ENCODE measurements at places on chromosomes 2 and 18.

GRCh38 chr18:10011061-10011460, 97.2 kb downstream of the VAPA start:
- DNase-seq = no peak

GRCh38 chr2:170087413-170087793, 90.5 kb upstream of the MYO3B start:
- DNase-seq = no peak

DNA sequence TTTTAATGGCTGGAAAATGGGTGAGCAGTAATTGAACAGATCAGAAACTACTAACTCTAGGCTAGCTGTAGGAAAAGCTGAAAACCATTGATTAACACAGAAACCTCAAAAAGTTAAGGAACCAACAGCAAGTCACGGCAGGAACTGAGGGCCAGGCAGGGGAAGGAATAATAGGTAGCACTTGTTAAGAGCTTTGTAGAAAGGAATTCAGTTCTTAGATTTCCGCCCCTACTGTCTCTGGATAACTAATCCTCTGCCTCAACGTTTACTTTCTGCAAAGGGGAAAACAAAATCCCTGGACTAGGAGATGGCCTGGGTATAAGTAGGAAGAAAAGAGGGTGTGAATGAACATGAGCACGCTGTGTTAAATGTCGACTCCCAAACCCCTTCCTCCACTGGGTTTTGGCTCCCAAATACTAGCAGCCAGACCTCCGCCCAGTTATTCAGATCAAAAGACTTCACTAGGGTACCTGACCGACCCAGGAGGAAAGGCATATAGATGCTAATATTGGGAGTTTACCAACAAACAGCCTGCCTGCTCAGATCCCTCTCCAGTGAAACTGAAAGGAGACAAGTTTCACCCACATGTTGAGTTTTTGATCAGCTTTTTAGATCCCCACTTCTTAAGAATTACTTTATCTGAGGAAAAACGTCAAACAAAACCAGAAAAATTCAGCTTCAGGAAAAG, 12.4 kb downstream of the SMAD2 start:
- DNase-seq = peak; percentile 39

- no peak for DNase-seq
Measured at GRCh38 chr2:236968101-236968879, 117.4 kb upstream of the COPS8 start.

GRCh38 chr2:143264851-143265250, 135.6 kb downstream of the ARHGAP15 start:
- DNase-seq = no peak

DNA sequence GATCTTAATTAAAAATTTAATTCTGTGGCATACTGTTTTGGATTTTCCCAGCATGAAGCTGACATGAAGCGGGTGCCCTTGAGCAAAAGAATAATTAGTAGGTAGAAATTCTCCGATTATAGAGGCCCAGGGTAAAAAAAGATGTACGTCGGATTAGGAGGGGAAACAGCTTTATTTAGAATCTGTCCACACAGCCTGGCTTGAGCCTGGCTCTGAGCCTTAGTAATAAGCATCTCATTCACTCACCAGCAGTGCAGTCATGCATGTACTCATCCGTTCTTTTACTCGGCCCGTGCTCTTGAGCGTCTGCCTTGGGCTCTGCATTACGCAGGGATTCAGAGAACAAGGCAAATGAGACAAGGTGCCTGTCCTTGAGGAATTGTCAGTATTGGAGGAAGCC, 219.3 kb downstream of the AGAP1 start:
- no peak for DNase-seq

DNA sequence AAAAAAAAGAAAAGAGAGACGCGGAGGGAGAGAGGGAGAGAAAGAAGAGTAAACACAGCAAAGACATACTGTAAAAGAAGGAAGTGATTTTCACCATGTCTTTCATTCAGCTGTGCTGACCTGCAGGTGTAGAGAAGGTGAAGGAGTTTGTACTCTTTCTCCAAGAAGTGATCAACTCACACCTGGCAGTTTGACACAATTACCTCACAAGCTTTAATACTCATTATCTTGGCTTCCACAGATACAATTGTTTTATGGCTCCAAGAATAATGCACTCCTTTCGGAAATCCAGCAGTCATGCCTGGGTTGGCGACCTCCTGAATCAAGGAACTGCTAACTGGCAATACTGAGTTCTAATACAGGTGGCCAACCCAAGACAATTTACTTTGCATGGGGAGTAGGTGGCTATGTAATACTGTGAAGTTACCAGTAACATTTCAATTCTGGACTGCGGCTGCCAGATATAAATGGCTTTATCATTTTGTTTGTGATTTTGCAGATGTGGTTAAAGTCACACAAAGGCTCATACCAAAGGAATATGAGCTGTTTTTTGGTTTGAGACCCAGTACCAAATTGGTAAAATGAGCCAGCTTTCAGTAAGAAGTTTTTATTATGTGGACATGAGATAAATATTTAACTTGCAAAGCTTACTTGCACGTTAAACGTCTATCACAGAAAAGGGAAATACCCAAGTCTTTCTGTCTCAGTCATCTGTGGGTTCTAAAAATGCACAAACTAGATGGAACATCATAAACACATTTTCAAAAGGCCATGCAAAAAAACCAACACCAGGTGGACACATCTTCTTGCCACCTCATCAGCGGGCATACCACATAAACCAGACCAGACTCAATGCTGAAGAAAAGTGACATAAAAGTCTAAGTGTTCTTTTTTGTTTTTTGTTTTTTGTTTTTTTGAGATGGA, 69.3 kb downstream of the NCKAP5 start:
- DNase-seq = peak; percentile 71

- DNase-seq = no peak
Measured at GRCh38 chr2:110104025-110104771, 11.4 kb downstream of the MALL start.

DNA sequence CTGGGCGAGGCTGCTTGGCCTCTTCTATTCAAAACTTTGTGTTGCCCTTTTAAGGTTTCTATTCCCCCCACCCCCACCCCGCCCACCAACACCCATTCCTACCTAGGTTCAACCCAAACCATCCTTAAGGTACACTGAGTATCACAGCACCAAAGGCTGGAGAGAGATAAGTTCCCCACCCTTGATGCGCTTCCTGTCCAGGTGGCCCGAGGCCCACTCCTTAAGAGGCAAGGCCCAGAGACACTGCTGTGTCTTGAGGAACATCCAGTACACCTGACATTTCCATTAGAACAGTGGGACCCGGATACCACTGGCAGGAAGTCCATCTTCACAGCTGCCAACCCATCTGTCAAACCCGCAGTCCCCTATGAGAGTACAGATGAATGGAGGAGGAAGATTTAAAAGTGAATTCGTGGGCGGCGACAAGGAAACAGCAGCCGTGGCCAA, 277 bp upstream of the INPP1 start:
- peak; percentile 49 for DNase-seq

GRCh38 chr2:217014328-217015105, 154.7 kb upstream of the TNP1 start:
- DNase-seq = no peak

DNA sequence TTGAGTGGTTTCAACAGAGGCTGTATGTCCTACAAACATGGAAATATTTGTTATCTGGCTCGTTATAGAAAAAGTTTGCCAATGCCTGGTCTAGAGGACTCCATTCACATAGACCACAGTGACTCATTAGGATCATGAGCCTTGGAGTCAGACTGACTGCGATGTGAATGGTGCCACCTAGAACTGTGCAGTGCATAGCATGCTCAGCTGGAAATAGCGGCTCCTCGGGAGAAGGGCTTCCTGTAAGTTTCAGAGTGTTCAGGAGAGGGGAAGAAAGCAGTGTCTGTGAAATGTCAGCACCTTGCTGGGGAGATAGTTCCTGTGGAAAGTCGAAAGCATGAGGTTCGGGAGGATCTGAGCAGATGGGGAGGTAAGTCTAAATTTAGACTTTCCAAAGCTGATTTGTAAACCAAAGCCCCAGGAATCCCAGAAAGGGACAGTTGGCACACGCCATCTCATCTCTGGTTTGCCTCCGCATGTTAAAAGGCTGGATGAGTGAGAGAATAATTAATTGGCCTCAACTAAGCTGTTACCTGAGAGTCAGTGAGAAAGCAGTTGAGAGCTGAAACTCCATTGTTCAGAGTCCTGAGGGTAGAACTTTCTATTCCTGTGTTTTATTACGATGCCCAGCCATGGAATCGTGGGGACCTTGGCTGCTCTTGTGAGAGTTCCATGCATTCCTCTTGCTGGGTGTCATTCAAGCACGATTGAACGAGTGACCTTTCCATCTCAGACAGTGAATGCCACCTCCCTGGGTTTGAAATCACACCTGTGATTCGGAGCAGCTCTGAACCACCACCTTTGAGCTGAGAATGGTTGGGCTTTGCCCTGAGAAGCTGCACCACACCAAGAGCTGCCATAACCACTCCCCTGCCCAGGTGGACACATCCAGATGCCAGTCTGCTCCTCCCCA, 99.5 kb downstream of the MAPK4 start:
- DNase-seq = no peak

GRCh38 chr2:237702441-237703391, 75.3 kb downstream of the LRRFIP1 start:
- DNase-seq = no peak

DNA sequence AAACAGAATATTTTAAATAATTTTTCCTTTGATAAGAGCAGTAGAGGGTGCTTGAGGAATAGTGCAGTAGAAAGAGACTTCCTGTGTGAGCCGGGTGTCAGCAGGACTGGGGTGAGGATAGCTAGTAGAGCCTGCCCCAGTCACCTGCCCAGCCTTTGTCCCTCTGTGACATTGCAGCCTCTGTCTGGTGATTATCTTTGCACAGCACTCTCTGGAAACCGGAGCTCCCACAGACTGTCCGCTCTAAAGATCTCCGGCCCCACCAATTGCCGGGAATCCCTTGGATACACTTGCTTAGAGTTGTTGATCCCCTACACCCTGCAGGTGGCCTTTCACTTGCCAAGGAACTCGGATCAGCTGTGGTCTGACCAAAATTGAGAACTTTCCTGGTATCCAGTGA, 1081.3 kb upstream of the TMEFF2 start:
- no peak for DNase-seq

- no peak for DNase-seq
Measured at GRCh38 chr2:22454826-22455485, 930.0 kb upstream of the KLHL29 start.

All from GM12865 (cell line).